ENCODE measurements at places on chromosomes 1 and 21. TPM values are rescaled to one million over a fixed set of nuclear protein-coding genes. Genes with fewer than 3 reads are reported as not detected.

- peak; percentile 79 for DNase-seq
Measured at GRCh38 chr1:227318853-227319607, 738 bp upstream of the CDC42BPA start.

The AZIN2 gene
- 0.50 TPM for total RNA-seq

The AGT gene
- total RNA-seq: not detected

DNA sequence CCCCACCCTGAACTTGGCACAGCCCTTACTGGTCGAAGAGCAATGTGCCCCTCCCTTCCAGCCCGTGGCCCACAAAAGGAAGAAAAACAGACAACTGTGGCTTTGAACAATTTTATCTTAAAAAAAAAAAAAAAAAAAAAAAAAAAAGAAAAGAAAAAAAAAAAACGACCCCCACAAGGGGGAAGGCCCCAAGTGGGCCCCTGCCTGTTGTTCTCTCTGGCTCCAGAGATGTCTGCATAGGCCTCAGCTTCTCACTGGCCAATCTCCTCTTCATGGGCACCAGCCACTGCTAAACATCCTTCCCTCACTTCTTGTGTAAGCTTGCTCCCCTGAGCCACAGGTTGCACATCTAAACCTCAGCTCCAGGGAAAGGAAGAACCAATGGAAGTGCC lies 386 bp upstream of the TSTD1 start:
- DNase-seq: no peak

The RNF186 gene
- total RNA-seq: not detected

The CYP4A11 gene
- total RNA-seq: not detected
